ENCODE measurements at places on chromosomes 1 and 21. TPM values are rescaled to one million over a fixed set of nuclear protein-coding genes. Genes with fewer than 3 reads are reported as not detected.

The ACTRT2 gene
- total RNA-seq: not detected

- DNase-seq: no peak
These were observed 14.9 kb upstream of the PLCH2 start for GRCh38 chr1:2460996-2461751.

- DNase-seq: no peak
These were observed 29.0 kb upstream of the KHDRBS1 start for GRCh38 chr1:31984419-31985347.

DNA sequence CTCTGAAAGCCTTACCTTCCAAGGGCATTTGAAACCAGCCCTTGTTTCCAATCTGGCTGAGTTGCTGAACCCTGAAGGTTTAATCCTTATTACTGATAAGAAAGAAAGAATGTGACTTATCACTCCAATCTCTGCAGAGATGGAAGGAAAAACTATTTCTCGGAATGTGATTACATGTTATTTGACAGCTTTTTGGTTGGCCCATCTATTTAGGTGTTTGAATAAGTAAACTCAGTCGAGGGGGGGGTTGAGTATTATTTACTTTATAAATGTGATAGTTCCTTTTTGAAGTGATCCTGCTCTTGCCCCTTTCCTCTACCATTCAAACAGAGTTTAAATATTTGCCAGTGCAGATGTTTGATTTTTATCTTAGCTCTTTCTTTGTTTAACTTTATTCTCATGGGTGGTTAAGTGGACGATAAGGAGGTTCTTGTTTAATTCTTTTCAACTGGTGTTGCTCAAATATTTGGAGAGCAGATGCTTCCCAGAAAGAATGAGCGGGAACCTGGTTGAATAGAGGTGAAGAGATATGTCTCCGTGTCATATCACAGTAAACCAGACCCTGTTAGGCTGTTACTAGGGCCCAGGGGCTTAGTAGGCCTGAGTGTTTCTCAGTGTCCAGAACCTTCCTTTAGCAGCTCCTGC lies 126.1 kb downstream of the CACHD1 start:
- DNase-seq: no peak

DNA sequence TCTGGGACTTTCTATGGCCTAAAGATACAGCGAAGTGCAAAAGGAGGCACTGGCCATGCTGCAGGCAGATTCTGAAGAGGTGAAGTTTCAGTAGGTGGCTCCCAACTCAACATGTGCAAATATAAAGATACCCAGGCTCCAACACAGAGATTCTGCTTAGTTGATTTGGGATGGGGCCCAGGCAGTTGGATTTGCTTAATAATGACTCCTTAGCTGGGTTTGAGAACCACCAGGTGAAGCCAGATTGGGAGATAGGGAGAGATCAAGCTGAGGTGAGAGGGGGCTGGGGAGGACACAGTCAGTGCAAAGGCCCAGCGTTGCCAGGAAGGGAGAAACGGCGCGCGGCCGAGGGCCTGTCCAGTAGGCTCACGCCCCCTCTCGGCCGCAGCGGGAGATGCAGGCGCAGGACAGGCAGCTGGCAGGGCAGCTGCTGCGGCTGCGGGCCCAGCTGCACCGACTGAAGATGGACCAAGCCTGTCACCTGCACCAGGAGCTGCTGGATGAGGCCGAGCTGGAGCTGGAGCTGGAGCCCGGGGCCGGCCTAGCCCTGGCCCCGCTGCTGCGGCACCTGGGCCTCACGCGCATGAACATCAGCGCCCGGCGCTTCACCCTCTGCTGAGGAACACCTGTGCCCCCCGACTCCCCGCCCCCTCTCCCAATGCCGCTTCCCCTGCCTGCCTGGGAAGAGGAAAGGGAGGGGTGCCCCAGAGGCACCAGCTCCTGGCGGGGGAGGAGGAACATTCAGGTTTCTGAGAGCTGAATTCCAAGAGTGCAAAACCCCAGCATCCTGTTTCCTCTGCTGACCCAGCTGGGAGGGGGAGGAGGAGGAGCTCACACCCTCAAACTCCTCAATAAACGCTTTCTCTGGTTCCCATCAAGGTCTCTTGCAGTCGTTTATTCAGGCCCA lies 1.2 kb downstream of the FAM167B start:
- no peak for DNase-seq

- DNase-seq: peak; percentile 43
These were observed 773 bp downstream of the CNST start for GRCh38 chr1:246566813-246567645.

- DNase-seq: no peak
These were observed 57.4 kb downstream of the LGR6 start for GRCh38 chr1:202250982-202251381.

Data from urinary bladder (tissue), 4 donors.